ENCODE measurements at places on chromosomes 5 and 9.

DNA sequence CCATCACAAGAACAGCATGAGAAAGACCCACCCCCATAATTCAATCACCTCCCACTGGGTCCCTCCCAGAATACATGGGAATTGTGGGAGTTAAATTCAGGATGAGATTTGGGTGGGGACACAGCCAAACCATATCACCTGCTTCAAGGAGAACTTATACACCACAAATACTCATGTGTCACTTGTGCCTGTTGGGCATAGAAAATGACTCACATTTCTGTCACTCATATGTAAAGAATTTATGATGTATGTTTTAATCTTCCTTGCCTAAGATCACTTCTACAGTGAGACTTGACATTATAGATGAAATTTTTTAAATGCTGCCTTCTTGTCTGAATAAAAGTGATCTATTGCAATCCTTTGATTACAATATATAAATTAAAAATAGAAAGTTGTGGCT is 23.0 kb upstream of the PRDM6 start:
- DNase-seq, result no peak

DNA sequence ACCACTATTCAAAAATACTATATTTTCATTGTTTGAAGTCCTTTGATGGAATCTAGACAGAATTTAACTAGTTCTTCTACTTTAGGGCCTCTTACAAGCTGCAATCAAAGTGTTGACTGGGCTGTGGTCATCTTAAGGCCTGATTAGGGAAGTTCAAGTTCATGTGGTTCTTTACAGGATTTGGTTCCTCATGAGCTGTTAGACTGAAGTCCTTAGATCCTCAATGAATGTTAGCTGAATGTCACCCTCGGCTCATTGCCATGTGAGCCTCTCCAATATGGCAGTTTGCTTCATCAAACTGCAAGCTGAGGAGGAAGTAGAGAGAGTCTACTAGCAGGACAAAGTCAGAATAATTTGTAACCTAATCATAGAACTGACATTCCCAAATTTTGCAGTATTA is 135.1 kb downstream of the CSNK1G3 start:
- DNase-seq, result no peak

DNA sequence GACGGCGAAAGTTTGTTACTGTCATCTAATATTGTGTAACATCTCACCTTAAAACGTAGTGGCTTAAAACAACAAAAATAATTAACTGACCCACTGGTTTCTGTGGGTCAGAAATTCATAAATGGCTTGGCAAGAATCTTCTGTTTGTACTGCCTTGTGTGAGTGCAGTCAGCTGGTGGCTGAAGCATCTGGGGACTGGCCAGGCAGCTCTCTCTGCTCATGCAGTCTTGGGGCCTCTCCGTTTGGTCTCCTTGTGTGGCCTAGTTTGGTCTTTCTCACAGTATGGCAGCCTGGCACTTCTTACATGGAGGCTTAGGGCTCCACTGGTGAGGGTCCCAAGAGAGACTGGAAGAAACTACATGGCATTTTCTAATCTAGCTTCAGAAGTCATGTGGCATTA is 49.0 kb upstream of the CTXN3 start:
- DNase-seq, result no peak

- no peak for DNase-seq
These were observed 328.3 kb upstream of the MPDZ start for GRCh38 chr9:13607481-13608441.

DNA sequence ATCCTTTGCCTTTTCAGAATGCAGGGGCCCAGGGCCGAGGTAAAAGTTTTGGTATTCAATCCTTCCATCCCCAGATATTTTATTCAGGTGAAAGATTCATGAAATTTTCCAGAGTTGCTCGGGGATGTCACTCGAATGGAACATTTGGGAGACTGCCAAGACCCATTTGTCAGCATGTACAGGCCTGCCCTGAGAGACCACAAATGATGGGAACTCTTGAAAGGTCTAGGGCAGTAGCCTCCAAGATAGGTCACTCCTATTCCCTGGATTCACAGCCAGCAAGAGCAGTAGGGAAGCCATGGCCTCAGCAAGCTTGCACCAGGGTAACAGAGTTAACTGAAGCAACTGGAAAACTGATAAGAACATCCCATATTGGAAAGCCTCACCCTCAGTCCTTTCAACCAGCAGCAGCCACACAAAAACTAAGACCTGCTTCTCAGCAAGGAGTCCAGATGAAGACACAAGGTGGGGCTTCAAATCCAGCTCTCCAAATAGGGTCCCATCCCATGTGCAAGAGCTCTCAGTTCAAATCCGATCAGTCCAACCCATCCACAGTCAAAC is 12.5 kb downstream of the CARD6 start:
- no peak for DNase-seq

- DNase-seq, result no peak
These were observed 8.3 kb downstream of the ENTPD8 start for GRCh38 chr9:137432687-137433348.

GRCh38 chr9:114027863-114028465 is 50.1 kb downstream of the AMBP start:
- no peak for DNase-seq

DNA sequence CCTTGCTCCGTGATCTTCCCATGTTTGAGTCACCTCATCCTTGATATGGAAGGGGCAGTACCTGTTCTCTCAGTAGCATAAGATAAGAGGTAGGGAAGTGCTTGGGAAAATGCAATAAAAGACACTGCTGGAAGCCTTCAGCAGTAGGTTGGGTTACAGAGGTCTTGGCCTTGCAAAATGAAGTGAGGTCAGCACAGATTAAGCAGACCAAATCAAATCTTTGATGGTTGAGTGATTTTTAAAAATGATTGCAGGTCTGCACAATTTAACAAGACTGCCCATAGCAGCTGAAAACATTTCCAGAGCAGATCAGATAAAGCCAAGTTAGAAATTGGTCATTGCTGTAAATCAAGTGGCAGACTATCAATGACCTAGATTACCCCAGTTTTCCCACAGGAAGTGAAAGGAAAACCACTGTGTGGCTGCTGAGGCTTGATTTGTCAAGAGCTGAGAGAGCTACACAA is 32.9 kb downstream of the PALM2AKAP2 start:
- no peak for DNase-seq

- no peak for DNase-seq
These were observed 246.0 kb downstream of the ENC1 start for GRCh38 chr5:74394528-74394915.

DNA sequence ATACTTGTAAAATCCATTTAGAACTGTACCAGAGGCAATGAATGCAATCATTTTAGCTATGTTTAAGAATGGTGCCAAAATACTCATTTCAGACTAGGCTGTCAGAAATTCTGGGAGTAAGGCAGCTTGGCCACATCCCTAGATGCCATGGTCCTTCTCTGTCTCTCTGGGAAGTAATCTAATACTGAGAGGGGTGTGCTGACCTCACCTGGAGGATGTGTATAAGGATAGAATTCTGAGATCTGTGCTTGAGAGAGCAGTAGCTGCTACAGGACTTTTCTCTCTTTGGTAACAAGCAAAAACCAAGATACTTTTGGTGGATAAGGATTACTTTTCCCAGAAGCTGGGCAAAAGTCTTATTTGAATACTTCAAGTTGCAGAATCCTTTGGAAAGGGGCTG is 68.1 kb upstream of the MRPS30 start:
- DNase-seq, result no peak

DNA sequence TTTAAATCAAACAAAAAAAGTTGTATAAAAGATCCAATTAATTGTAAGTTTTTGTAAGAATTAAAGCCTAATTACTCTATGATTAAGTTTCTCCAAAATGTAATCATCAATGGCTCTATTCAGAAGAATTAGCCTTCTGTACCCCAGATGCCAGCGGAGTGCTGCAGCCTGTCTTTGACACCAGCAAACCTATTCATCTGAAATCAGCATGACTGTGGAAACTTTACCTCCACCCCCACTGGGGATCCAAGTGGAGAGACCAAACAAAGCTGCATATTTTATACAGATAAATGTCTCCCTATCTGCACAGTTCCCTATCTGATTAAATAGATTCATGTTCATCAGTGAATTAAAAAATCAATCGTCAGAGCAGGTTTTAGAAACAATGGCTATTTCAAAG is 426.8 kb downstream of the KIAA0825 start:
- no peak for DNase-seq

- no peak for DNase-seq
These were observed 525.5 kb downstream of the NR2F1-AS1 start for GRCh38 chr5:93055561-93055960.

- no peak for DNase-seq
These were observed 24.9 kb upstream of the PTGES start for GRCh38 chr9:129777769-129778130.

- no peak for DNase-seq
These were observed 208.0 kb downstream of the NR3C1 start for GRCh38 chr5:143195491-143195890.

GRCh38 chr9:136296434-136297015 is 7.4 kb downstream of the CCDC187 start:
- DNase-seq, result no peak
